Vagina (tissue), 2 donors: ENCODE measurements at places on chromosomes 6 and 20.
A peak's percentile ranks its signal among the peaks of the same experiment; 100 is the strongest.

GRCh38 chr6:156538875-156539660 is 238.1 kb upstream of the ARID1B start:
- H3K36me3 ChIP-seq = no peaks in the 10 kb centered on the region
- H3K27ac ChIP-seq = no peak overlapping the region
- no peaks in the 10 kb centered on the region for H3K27me3 ChIP-seq
- no peak for DNase-seq

DNA sequence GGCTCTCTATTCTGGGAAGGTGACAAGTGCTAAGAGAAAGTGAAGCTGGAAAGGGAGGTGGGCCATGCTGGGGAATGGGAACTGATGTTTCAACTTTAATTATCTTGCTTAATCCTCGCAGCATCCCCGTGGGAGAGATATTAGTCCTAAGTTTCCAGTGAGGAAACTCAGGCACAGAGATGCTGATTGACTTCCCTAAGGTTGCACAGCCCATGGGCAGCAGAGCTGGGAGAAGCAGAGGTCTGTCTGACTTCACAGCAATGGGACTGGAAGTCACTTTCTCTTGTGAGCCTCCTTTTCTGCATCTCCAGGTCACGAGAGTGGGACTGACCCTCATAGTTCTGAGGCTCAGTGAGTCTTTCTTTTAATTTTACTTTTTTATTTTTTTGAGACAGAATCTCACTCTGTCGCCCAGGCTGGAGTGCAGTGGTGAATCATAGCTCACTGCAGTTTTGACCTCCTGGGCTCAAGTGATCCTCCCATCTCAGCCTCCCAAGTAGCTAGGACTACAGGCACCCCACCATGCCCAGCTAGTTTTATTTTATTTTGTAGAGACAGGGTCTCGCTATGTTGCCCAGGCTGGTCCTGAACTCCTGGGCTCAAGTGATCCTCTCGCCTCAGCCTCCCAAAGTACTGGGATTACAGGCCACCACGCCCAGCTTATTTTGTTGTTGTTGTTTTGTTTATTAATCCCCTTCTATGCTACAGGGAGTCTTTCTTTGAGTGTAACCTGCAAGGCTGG is 2.6 kb downstream of the RAB44 start:
- H3K4me3 ChIP-seq = no peak overlapping the region
- no peak overlapping the region for H3K27ac ChIP-seq
- H3K36me3 ChIP-seq = no peaks in the 10 kb centered on the region

DNA sequence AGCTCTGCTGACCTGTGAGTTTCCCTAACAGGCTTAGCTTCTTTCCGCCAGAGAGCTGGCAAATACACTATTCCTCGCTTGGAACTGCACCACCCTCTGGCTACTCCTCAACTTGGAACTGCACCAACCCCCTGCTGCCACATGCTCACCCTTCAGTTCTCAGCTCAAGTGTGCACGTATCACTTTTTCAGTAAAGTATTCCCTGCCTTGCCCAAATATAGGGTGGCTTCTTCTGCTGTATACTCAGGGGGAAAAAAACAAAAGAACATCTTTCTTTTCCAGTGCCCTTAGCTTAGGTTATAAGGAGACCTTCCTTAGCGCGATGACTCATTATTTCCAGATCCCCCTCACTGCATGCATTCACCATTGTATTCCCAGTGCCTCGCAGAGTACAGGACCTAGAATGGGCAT is 21.2 kb downstream of the GNAS-AS1 start:
- peaks cover 8% of the 10 kb centered on the region for H3K4me1 ChIP-seq
- no peak overlapping the region for H3K27ac ChIP-seq
- no peak for DNase-seq
- H3K36me3 ChIP-seq = no peaks in the 10 kb centered on the region

GRCh38 chr6:39391182-39391581 is 68.7 kb upstream of the KCNK16 start:
- peaks cover 12% of the 10 kb centered on the region for H3K4me1 ChIP-seq
- no peak for DNase-seq
- H3K4me3 ChIP-seq = no peak overlapping the region
- no peaks in the 10 kb centered on the region for H3K36me3 ChIP-seq
- no peaks in the 10 kb centered on the region for H3K27me3 ChIP-seq

- no peaks in the 10 kb centered on the region for H3K27me3 ChIP-seq
- no peaks in the 10 kb centered on the region for H3K36me3 ChIP-seq
- no peak for DNase-seq
- H3K4me1 ChIP-seq = no peaks in the 10 kb centered on the region
- H3K27ac ChIP-seq = no peak overlapping the region
Observed at GRCh38 chr6:2578767-2579166, 172.0 kb downstream of the MYLK4 start.

DNA sequence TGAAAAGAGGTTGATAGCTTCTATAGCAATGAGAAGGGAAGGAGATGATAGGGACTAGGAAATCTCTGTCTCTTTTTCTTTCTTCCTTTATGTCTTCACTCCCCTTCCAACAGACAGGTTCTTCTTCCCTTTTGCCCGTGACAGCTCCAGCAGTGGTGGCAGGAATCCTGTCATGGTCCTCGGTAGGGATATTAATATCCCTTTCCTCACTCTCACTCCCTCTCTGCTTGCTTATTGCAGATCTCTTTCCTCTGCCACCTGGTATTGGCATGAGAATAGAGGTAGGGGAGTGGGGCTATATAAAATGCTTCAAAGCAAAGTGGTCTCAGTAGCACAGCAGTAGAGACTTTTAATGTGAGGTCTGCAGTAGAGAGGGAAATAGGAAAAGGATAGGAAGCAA is 19.7 kb downstream of the RAD21L1 start:
- no peak overlapping the region for H3K27ac ChIP-seq
- no peaks in the 10 kb centered on the region for H3K27me3 ChIP-seq
- DNase-seq = no peak
- no peaks in the 10 kb centered on the region for H3K36me3 ChIP-seq
- H3K4me1 ChIP-seq = no peaks in the 10 kb centered on the region

GRCh38 chr20:58448958-58449357 is 59.9 kb downstream of the VAPB start:
- no peaks in the 10 kb centered on the region for H3K4me1 ChIP-seq
- H3K36me3 ChIP-seq = peaks cover 19% of the 10 kb centered on the region
- H3K27me3 ChIP-seq = no peaks in the 10 kb centered on the region
- no peak overlapping the region for H3K27ac ChIP-seq

DNA sequence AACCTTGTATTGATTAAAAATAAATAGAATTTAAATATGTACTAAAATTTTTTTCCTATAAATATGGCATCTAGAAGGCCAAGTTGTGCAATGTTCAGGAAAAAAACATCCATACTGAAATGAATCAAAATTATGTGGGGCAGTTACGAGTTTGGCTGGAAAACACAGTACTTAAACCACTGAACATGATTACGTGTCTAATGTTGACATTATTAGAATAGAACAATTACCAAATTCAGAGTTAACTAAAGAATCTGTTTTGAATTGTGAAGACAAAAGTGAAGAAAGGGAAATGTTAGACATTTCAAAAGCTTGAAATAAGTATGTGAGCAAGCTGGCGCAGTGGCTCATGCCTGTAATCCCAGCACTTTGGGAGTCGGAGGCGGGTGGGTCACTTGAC is 57.2 kb downstream of the KLHL31 start:
- no peak overlapping the region for H3K27ac ChIP-seq
- H3K36me3 ChIP-seq = no peaks in the 10 kb centered on the region
- peaks cover 4% of the 10 kb centered on the region for H3K4me1 ChIP-seq
- no peaks in the 10 kb centered on the region for H3K27me3 ChIP-seq
- H3K4me3 ChIP-seq = no peak overlapping the region
- no peak for DNase-seq

- no peak overlapping the region for H3K27ac ChIP-seq
- no peak for DNase-seq
- peak overlapping the region; percentile 66 for H3K4me3 ChIP-seq
- no peaks in the 10 kb centered on the region for H3K36me3 ChIP-seq
- no peaks in the 10 kb centered on the region for H3K27me3 ChIP-seq
Observed at GRCh38 chr6:139027620-139028182, 844 bp upstream of the ABRACL start.

DNA sequence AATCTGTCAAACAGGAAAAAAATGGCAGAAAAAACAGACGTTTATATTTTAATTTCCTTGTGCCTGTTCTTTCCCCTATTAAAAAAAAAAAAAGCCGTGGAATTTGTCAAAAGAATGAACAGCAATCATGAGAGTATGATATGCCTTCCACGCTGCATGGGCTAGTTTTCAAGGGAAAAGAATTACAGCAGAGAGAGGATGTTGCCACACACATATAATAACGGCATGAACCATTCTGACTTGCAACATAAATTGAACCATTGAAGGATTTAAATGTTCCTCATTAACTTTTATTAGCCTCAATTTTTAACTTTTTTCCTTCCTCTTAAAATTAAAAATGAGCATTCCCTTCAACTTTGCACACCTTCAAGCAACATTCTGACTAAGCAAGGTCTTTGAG is 301.8 kb downstream of the FOXC1 start:
- H3K4me1 ChIP-seq = no peaks in the 10 kb centered on the region
- no peak overlapping the region for H3K4me3 ChIP-seq
- no peak overlapping the region for H3K27ac ChIP-seq
- H3K36me3 ChIP-seq = no peaks in the 10 kb centered on the region
- no peaks in the 10 kb centered on the region for H3K27me3 ChIP-seq

DNA sequence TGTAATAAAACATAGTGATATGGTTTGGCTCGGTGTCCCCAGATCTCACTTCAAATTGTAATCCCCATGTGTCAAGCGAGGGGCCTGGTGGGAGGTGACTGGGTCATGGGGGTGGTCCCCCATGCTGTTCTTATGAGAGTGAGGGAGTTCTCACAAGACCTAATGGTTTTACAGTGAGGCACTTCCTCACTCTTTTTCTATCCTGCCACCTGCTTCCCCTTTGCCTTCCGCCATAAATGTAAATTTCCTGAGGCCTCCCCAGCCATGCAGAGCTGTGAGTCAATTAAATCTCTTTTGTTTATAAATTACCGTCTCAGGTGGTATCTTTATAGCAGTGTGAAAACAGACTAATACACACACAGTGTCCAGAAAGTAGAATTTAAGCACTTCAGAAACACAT is 78.5 kb downstream of the REPS1 start:
- no peaks in the 10 kb centered on the region for H3K4me1 ChIP-seq
- H3K4me3 ChIP-seq = no peak overlapping the region
- DNase-seq = no peak
- H3K27ac ChIP-seq = no peak overlapping the region

DNA sequence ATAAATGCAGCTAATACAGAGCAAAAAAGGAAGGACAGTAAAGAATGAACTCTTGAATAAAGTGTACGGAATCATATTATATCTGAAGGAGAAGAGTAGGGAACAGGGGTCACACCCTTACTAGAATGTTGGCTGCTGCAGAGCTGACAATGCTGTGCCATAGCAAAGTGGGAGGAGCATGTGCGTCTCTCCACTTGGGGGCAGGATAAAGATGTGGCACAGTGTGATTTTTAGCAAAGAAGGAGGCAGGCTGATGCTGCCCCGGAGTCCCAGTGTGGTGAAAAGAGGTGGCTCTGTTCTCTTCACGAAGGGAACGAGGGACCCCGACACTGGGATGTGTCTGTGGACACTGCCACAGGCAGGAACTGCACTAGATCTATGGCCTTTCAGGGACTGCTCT is 67.5 kb downstream of the INSM1 start:
- no peak overlapping the region for H3K27ac ChIP-seq
- H3K36me3 ChIP-seq = no peaks in the 10 kb centered on the region
- DNase-seq = no peak

GRCh38 chr6:3623451-3624249 is 127.9 kb downstream of the PXDC1 start:
- H3K27ac ChIP-seq = no peak overlapping the region
- H3K4me1 ChIP-seq = no peaks in the 10 kb centered on the region
- no peaks in the 10 kb centered on the region for H3K27me3 ChIP-seq
- no peak overlapping the region for H3K4me3 ChIP-seq
- H3K36me3 ChIP-seq = no peaks in the 10 kb centered on the region
- peak; percentile 54 for DNase-seq

GRCh38 chr20:7935027-7935551 is 5.2 kb downstream of the HAO1 start:
- H3K27ac ChIP-seq = no peak overlapping the region
- H3K4me3 ChIP-seq = no peak overlapping the region
- no peak for DNase-seq
- H3K36me3 ChIP-seq = no peaks in the 10 kb centered on the region

- no peak for DNase-seq
- no peak overlapping the region for H3K4me3 ChIP-seq
- no peaks in the 10 kb centered on the region for H3K27me3 ChIP-seq
- no peaks in the 10 kb centered on the region for H3K4me1 ChIP-seq
- H3K36me3 ChIP-seq = no peaks in the 10 kb centered on the region
Observed at GRCh38 chr20:40979247-40979646, 49.4 kb upstream of the TOP1 start.

DNA sequence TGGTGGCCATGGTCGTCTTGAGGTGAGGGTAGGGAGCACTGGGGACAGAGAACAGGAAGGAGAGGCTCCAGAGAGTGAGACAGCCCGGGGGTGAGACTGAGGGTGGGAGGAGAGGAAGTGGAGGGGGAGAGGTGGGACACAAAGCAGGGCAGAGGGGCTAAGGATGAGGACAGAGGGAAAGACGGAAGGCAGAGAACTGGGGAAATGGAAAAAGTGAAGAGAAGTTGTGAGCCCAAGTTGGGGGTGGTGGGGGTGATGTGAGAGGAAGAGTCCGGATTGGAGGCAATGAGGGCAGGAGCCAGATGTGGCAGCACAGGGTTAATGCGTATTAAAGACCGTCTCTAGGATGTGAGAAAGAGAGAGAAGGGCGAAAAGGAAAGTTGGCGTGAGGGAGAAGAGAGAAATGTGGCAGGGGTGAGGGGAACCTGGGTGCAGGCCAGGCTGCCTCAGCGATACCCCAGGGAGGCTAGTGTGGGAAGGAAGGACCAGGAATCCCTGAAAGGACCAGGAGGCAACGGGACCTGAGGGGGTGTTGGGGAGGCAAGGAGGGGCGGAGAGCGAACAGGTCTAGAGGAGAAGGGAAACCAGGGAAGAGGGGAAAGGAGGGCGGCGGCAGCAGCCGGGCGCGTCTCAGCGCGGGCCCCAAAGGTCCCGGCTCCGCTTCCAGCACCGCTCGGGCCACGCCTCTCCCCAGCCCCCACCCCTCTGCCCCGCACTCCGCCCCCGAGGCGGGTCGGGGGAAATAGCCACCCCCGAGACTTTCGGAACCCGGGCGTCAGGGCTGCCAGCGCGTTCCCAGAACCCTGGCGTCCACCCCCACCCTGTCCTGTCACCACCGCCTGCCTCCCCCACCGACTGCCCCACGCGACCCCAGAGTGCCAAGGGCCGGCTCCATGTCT is at the start of gene PPP1R18:
Gene PPP1R18 (minus strand): TSS at position 637 of the 899 bp plus-strand sequence. CDS start 627 bp downstream, at position 10.
- peaks cover 78% of the 10 kb centered on the region for H3K4me1 ChIP-seq
- H3K4me3 ChIP-seq = peak within 1 kb of the TSS; percentile 97
- H3K36me3 ChIP-seq = no peaks in the 10 kb centered on the region
- DNase-seq = no peak
- no peaks in the 10 kb centered on the region for H3K27me3 ChIP-seq
- H3K27ac ChIP-seq = peak within 1 kb of the TSS; percentile 92

DNA sequence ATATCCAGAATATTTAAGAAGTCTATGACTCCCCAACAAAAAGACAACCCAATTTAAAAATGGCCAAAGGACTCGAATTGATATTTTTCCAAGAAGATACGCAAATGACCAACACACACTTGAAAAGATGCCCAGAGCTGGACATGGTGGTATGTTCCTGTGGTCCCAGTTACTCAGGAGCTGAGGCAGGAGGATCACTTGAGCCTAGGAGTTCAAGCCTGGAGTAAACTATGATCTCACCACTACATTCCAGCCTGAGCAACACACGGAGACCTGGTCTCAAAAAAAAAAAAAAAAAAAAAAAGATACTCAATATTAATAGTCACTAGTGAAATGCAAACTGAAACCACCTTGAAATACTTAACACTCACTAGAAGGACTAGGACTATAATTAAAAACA is 12.2 kb upstream of the ARMC2 start:
- H3K36me3 ChIP-seq = no peaks in the 10 kb centered on the region
- H3K4me1 ChIP-seq = no peaks in the 10 kb centered on the region
- H3K27me3 ChIP-seq = no peaks in the 10 kb centered on the region
- no peak overlapping the region for H3K4me3 ChIP-seq
- DNase-seq = no peak
- no peak overlapping the region for H3K27ac ChIP-seq
